ENCODE measurements at places on chromosomes 6 and 20. TPM values are rescaled to one million over a fixed set of nuclear protein-coding genes. Genes with fewer than 3 reads are reported as not detected.

DNA sequence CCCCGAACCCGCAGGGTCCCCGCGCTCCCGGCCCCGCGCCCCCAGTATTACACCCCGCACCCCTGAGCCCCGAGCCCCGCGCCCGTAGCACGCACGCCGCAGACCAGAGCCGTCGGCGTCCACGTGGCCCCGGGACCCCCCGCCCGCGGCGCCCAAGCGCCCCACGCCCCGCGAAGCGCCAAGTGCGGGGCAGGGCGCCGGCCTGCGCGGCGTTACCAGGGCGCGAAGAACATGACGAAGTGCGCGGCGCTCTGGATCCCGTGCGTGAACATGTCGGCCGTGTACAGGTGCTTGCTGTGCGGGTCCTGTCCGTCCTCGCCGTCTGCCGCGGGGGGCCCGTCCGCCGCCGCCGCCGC lies 312 bp downstream of the TXNDC5 start:
- no peak for DNase-seq

DNA sequence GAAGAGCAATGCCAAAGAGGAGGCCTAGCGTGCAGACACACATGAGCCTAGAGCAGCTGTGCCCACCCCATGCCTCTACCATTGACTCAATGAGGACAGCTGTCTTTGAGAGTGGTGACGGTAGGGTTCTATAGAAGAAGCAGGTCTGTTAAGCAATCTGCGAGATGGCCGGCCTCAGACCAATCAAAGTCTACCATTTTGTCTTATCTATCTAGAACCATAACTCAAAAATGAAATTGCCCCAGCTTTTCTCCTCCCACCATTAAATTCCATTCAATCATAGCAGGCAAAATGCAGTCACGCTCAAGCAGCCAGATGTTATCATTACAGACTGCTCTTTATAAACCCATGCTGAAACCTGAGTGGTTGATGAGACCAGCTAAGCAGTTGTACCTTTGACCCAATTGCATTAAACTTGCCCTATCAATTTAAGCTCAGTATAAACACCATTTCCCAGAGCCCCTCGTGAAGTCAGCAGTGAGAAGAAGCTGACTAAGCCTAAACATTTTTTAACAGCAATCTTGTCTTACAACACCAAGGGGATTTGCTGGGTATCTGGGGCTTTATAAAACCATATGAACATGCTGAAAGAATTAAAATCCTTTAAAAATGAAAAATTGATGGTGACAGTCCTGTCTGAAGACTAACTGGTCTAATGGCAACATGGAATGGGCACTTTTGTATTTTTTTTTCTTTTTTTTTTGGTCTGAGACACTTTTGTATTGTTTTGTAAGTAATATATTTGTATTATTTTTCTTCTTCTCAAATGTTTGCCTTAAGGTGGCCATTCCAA lies 57.5 kb downstream of the FOXC1 start:
- no peak for DNase-seq

DNA sequence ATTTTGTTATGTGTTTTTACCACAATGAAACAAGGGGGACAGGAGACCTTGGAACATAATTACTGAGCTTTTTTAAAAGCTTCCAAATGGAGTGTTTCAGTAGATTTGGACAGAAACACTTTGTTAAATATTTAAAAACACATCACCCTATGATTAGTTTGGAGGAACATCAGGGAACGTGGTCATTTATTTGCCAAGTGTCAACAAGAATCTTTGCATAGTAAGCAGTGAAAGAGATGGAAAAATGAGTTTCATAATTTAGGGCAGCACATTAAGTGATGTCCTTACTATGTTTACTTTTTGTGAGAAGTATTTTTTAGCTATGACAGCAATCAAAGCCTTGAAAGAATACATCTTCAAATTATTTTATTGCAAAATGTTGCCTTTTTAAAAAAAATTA lies 82.6 kb downstream of the PROKR2 start:
- DNase-seq, result no peak

LY86 gene
- total RNA-seq, result 1.8 TPM

DNA sequence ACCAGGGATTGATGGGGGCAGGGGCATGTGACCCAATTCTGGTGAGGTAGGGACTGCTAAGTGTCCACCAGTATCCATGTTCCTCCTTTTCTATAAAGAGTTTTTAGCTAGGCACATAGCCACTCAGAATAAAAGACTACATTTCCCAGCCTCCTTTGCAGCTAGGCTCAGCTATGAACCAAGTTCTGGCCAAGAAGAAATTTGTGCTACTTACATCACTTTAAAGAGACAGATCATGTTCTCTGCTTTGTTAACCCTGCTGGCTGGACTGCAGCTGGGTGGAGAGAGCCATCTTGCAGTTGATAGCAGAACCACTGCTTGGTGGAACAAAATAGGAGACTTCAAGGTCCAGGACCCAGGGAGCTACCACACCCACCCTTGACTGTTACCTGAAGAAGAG lies 5.3 kb upstream of the CCM2L start:
- DNase-seq, result no peak

TIAM2 gene
- total RNA-seq, result 12.8 TPM

DNA sequence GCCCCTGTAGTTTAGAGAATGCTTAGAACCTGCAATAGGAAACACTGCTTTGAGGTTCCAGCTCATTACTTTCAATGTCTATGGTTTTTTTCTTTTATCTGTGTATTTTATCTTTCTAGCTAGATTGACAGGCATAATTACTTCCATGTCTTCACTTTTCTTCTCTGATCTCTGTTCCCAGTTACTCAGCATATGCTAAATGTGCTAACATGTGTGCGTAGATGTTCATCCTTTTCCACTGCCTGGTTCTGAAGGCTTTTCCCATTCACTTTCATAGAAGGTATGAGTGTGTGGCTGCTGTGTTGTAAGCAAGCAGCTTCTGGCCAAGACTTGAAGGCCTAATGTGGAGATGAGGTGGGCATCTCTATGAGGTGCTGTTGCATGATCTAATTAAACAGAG lies 38.9 kb downstream of the FAXC start:
- DNase-seq, result no peak

DNA sequence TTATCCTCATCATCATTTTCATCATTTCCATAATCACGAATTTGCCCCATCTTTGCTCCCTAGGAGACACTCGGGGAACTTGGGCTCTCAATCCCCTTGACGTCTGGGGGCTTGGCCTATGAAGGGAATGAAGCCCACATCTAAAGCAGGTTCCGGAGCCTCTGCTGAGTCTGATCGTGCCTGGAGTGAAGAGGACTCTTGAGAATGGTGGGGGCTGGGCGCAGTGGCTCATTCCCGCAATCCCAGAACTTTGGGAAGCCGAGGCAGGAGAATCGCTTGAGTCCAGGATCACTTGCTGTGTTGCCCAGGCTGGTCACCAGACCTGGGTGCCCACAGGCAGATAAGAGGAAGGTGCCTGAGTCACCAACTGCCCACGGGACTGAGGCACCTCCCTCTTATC lies 114.5 kb downstream of the SYCP2 start:
- DNase-seq, result no peak

GRCh38 chr6:116287689-116288282 lies 8.1 kb upstream of the TSPYL1 start:
- DNase-seq, result no peak

GRCh38 chr20:43751167-43752050 lies 24.6 kb upstream of the GTSF1L start:
- no peak for DNase-seq

DNA sequence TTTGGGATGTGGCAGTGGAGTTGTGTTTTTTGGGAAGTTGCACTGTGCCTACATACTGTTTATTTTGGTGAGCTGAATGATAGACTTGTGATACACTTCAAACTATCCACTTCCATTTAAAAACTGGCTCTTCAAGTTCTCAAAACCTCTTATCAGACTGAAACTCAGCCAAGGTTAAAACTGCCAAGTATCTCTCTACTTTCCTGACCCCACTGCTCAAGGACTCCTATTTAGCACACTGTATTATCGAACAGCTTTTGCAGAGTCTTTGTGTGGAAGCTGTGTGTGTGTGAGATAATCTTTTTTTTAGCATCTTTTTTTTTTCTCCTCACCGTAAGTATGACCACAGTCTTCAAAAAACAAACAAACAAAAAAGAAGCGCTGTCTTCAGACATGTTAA lies 21.1 kb downstream of the STX11 start:
- no peak for DNase-seq

DNA sequence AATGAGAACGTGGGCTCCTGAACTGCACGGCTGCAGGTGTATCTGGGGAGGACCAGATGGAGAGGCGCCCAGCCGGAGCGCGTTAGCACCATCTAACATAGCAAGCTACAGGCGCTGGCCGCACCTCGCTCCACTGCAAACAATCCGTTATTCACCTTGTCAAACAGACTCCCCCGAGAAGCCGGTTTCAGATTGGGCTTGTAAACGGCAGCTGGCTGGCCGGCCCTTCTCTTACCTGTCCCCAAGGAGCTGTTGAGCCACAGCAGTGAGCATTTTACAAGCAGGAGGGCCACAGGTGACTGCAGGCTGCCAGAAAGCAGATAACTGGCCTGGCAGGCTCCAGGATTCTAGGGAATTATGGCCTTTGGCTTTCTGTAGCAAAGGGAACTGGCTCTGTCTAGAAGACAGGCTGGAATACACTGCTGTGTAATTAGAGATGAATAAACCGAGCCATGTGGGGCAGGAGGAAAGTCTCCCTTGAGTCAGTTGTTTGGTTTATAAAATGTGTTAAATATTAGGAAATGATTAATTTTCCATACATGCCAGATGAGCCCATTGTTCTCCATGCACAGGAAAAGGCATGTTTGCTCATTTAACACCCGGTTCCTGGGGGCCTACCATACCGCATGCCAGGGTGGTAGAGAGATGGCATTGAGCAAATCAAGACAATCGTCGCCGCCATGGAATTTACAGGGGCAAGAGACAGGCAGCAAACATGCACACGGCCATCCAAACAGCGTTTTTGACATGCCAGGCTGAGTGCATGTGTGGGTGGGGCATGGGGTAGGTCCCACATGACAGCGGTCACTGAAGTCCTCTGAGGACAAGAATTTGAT lies 159.3 kb downstream of the NFATC2 start:
- no peak for DNase-seq

OSTM1 gene
- 40.3 TPM for total RNA-seq

PRSS35 gene
- total RNA-seq, result 0.44 TPM

EYA4 gene
- 4.1 TPM for total RNA-seq

ZKSCAN3 gene
- total RNA-seq, result 8.7 TPM

GRCh38 chr6:70599187-70599586 lies 32.5 kb downstream of the SDHAF4 start:
- no peak for DNase-seq

DNA sequence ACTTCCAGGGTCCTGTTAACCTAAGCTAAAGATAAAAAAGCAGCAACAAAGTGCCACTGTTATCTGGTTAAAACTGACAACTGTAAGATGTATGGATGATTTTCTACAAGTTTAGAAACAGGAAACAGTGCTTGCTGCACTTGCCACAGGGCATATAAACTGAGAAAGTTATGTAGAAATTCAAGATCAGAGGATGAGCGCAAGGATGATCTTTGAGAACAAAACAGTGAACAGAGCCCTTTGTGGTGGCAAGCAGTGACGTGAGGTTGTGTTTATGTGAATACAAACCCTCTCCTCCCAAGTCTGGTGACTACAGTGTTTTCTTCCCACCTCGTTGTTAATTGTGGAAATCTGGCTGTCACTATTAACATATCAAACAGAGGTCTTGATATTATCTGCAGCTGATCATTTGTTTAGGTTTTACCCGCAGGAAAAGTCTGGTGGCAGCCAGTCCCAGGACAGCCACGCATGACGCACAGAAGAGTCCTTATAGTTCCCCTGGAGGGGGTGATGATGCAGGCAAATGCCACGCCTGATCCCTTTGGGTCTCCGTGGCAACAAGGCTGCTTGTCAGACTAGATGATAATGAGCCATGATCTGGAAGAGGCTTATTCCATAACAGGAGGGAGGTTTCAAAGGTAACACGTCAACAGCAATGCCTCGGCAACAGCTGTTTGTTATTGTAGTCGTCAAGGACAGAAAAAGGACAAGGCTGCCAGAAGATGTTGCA lies 43.1 kb upstream of the TNFAIP3 start:
- no peak for DNase-seq

Data from ureter (tissue), 1 donor.